ENCODE measurements at places on chromosomes 2 and 18.

GRCh38 chr2:25494616-25495015 lies 152.9 kb upstream of the DNMT3A start:
- DNase-seq = no peak

GRCh38 chr2:133821107-133821760 lies 253.0 kb upstream of the NCKAP5 start:
- no peak for DNase-seq

DNA sequence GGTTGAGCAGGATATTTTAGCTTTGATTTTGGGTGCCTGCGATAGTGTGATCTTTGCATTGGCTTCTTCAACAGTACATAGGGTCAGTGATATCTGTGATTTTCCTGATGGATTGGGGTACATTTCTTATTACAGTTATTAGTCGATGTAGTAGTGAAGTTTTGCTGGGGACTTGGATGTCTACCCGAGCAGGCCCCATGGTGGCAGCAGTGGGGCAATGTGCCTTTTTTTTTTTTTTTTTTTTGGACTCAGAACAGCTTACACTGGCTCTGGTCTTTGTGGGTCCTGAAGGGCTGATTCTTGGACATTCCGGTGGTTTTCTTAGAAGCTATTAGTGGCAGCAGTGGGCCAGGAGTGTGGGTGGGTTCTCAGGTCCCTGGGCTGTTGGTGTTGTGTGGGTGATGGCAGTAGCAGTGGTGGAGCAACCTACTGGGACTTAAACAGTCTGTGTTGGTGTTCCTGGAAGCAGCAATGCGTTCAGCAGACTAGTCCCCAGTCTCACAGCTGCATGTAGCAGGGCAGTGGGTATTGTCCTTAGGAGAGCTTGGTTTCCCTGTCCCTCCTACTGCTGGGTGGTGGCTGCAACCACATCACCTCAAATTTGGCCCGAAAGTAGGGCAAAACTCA lies 53.7 kb upstream of the SLC4A10 start:
- no peak for DNase-seq

DNA sequence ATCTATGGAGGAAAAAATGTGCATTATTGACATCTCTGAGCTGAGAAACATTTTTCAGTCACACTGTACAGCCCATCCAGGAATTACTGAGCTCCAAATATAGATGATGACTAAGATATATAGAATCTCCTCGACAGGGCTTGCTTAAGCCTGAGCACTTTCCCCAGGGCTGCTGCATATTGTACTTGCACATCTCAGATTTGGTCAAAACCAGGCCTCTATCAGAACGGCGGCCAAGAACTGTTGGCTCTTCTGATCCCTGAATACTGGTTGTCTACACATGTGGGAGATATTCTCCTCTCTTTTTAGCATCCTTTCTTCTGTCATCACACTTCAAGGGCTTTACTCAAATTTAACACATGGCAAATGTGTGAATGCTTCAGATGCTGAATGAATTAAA lies 201.5 kb upstream of the SLC35G4 start:
- no peak for DNase-seq

DNA sequence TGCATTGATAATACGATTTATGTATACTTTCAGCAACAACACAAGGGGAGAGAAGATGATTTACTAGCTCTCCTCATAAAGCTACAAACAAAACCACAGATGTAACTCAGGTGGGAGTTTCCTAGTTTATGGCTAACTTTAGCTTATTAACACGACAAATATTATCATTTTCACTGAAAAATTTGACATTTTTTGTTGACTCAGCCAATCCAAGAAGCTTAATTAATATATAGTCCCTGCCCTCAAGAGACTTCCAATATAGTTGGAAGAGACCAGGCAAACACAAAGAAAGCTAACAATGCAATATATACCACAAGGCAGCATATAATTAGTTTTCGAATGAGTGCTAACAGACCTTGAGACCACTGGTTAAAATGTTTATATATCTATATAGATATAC lies 775 bp downstream of the WDR12 start:
- DNase-seq = no peak

DNA sequence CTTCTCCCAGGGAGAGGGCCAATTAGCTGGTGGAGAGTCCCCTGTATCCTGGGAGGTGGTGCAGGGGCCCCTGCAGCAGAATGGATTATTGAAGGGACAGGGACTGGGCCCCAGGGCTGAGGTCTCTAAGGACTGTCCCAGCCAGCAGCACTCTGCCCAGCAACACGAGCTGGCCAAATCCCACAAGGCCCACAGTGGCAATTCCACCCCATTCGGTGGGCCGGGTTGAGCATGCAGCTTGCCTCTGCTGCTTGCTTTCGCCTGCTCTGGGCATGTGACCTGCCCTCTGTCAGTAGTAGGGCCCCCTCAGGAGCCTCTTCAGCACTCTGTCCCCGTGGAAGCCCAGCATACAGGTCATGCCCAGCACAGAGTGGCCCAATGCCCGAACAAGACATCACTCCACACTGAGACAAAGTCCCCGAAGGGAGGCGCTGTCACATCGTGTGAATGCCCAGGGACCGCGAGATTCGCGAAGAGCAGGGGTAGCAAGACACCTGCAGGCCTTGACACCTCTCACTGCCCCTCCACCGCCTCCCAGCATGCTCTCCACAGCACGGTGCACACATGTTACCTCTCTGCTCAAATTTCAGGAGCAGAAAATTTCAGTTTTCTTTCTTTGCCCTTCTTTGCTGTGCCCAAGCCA lies 65.4 kb downstream of the CRACDL start:
- no peak for DNase-seq

- DNase-seq = no peak
These were observed 487.4 kb upstream of the CELF4 start for GRCh38 chr18:38052879-38053590.

DNA sequence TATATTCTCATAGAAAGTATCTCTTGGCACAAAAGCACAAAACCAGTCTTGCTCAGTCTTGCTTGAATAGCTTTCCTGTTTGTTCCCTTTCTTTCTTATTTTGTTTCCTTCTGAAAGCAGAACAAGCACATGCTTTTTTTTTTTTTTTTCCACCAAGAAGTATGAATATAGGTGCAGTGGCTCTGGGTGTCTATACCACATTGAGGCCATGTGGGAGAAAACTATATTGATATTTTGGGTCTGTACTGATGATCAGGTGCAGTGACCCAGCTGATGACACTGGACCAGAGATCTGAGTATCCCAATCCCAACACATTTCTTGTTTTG lies 28.7 kb downstream of the GEMIN6 start:
- DNase-seq = no peak

- no peak for DNase-seq
These were observed 33.5 kb upstream of the CERS6 start for GRCh38 chr2:168422584-168422983.

DNA sequence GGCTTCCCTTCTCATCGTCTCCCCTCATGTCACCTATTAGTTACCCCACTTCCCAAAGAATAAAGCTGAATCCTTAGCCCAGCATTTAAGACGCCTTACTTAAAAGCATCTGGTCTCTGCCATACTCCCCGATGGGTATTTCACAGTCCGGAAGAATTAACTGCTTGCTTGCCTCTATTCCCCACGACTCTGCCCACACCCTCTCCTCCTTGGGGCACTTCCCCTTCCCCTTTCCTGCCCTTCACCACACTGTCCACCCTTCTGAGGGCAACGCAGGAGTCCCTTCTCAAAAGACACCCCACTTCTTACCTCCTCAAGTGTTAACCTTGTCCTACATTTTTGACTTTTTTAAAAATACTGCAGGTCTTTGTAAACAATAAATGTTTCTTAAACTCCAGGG lies 60.1 kb upstream of the RMP24 start:
- DNase-seq = no peak

DNA sequence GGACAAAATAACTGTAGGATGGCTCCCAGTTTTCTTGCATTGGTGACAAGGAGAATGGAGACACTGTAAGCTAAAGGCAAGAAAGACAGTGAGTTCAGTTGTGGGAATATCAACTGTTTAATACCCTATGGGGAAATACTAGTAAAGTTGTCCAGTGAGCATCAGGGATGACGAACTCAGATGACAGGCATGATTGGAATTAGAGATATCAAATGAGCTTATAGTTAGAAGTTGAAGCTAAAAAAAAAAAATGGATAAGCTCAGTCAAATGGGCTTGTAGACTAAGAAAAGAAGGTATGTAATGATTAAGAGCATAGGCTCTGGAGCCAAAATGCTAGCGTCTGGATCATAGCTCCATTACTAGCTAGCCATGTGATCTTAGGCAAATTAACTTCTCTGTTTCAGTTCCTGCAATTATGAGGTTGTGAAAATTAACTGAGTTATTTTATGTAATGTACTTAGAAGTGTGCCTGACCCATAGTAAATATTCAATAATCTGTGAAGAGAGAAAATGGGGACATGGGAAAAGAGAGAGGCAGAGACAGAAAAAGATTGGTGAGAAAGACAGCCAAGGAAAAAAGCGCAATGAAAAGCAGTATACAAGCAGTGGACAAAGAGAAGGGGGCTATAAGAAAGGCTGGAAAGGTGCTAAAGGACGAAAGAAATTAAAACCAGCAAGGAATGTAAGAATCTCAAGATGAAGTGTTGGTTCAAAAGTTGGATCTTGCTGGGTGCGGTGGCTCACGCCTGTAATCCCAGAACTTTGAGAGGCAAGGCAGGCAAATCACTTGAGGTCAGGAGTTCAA lies 95.7 kb upstream of the SLC39A10 start:
- no peak for DNase-seq

DNA sequence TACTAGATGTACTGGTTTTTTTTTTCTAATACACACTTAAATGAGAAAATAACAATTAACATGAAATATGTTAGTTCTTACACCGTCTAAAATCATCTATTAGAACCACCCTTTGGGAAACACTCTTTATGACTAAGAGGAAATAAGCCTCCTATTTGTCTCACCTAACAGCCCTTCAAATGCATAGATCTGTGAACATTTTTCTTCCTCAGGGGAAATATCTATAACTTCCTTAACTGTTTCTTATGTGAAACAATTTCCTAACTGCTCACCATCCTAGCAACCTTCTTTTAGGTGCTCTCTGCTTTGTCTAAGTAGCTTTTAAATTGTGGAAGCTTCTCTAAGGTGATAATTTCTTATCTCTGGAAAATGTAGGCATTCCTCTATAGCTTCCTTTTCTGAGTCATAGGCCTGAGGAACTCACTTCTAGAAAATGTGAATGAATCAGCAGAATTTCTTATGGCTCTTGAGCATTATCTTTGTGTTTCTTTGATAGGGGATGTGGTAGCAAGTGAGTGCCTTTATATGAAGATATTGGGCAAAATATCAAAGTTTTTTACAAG lies 56.1 kb downstream of the CNTNAP5 start:
- no peak for DNase-seq

- DNase-seq = no peak
These were observed 47.4 kb upstream of the SMAD7 start for GRCh38 chr18:48997985-48998831.

DNA sequence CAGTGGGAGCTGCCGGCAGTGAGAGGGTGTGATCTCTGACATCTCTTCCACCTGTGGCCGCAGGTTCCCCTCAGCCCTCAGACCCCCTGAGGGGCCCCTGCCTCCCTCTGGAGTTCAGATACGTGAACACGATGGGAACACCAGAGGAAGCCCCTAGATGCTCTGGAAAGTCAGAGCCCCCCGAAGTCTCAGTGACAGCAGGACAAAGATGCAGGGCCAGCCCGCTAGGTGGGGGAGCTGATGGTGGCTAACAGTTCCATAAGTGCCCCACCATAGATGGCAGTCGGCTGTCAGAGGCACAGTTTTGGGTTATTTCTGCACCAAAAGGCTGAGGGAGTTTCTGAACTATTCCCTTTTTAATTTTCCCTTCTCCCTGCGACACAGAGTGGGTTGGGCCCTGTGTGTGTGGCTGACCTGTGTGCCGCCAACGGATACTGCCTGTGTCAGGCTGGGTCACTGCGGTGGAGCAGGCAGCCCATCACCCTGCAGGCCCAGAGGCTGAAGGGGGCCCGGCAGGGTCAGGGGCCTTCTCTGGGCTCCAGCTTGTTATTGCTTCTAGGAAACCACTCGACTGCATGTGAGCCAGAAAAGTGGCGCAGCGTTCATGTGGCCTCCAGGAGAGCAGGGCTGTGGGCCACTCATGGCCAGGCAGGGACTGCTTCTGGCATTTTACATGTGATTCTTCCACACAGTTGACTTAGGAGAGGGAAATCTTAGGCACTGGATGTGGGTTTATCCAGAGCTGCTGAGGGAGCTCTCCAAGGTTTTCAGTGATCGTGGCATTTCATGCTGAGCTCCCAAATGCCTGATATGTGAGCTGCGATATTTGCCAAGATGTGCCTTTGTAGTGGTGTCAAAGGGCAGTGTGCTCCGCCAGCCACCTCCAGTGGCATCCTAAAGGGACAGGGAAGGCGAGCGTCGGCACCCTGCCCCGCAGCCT lies 225.1 kb downstream of the SH3RF3 start:
- DNase-seq = no peak

- DNase-seq = no peak
These were observed 46.9 kb upstream of the GREB1L start for GRCh38 chr18:21194871-21195771.

DNA sequence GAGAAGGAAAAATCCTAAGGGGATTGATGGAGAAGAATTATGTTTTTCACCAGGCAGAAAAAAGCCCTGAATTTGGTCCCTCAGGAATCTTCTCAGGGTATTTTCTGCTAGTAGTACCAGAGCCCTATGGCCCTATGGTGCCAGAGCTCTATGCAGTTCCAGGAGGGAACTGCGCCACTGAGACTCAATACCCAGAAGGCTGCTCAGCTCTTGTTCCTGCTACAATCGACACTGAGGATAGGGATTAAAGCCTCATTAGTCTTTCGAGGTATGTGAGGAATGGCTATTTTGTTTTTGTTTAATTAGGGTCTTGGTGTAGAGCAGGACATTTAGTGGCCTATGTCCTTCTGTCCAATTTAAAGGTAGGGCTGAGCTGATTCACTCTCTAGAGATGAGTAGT lies 21.7 kb upstream of the PPP3R1 start:
- DNase-seq = no peak

GRCh38 chr18:63070767-63071502 lies 248.6 kb downstream of the BCL2 start:
- DNase-seq = no peak

DNA sequence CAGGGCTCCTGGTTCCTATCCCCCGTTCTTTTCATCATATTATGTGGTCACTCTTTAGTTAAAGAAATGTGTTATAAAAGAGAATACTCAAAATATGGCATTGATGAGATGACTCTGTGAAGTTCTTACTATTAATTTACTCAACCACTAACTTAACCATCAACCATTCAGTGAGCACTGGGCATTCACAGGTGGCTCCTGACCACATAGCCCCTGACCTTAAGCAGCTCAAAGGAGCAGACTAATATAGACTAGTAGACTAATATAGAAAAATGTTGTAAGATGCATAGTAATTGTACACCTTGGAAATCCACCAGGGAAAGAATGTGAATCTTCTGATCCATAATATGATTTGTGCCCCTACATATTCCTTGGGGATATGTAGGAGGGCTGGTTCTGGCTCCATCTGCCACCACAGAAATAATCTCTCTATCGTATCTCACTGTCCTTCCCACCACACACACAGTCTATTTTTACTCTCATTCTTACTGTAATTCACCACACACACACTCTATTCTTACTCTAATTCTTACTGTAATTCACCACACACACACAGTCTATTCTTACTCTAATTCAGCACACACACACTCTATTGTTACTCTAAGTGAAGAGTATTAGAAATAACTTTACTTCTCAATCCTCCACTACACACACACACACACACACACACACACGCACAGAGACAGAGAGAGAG lies 188.9 kb upstream of the ITGA4 start:
- DNase-seq = no peak

GRCh38 chr2:105655244-105655643 lies 89.5 kb upstream of the NCK2 start:
- DNase-seq = no peak

GRCh38 chr2:9330612-9331270 lies 92.6 kb downstream of the ITGB1BP1 start:
- DNase-seq = no peak
